LHCN-M2 (cell line): ENCODE measurements at places on chromosomes 4 and X. TPM values are rescaled to one million over a fixed set of nuclear protein-coding genes. Genes with fewer than 3 reads are reported as not detected.

- DNase-seq, result peak; percentile 26
These were observed 558.2 kb downstream of the ZNF674 start for GRCh38 chrX:45986971-45987370.

- DNase-seq, result no peak
These were observed 2185.1 kb upstream of the TENM3 start for GRCh38 chr4:180057891-180058671.

DNA sequence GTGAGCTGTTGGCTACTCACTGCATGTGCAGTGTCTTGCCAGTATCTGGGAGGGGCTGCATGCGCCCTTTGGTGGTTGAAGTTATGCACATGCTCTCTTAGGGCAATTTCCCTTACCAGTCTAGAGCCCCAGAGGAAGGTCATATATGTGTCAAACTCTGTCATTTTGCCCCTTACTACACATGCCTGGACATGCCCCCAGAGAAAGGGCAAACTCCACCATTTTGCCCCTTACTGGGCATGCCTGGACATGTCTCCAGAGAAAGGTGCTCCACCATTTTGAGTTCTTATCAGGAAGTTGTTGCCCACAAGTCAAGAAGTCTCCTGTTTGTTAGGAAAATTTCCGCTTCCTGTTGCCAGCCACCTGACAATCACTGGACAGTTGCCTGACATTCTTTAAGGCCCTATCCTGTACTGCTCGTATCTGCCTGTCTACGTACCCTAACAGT is 56.4 kb upstream of the PLAC8 start:
- peak; percentile 36 for DNase-seq

DNA sequence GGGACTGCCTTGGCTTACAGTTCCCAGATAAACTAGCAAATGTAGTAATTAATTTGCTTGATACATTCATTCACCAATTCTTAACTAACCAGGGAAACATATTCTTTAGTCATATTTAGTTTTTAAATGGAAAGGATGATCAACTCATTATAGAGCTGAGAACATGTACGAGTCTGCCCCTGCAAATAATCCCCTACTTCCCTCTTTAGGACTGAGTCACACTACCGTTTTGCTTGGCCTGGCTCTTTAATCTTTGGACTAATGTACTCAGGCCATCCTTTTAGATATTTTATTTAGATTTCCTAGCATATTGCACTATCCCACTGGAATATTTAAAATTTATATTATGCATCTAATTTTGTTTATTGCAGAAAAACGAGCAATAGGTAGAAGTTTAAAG is 105.5 kb upstream of the LCORL start:
- DNase-seq, result no peak

Gene MSX1
- total RNA-seq, result 12.2 and 13.4 TPM in 2 replicates

DNA sequence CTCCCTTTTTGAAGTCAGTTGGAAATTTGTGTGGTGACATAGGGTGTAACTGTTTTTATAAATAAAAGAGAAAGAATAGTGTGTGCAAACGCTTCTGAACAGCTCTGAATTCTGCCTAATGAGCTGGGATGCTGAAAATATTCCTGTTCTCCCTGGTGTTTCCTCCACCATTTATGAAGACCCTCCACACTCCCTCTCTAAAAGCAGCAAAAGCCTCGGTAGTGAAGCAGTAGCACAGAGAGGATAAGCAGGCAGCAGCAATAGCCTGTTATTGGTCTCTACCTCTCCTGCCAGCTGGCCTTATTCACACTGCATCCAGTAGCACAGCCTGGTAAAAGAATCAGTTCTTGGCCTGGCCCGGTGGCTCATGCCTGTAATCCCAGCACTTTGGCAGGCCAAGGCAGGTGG is 406.1 kb downstream of the IQCM start:
- peak; percentile 63 for DNase-seq

DNA sequence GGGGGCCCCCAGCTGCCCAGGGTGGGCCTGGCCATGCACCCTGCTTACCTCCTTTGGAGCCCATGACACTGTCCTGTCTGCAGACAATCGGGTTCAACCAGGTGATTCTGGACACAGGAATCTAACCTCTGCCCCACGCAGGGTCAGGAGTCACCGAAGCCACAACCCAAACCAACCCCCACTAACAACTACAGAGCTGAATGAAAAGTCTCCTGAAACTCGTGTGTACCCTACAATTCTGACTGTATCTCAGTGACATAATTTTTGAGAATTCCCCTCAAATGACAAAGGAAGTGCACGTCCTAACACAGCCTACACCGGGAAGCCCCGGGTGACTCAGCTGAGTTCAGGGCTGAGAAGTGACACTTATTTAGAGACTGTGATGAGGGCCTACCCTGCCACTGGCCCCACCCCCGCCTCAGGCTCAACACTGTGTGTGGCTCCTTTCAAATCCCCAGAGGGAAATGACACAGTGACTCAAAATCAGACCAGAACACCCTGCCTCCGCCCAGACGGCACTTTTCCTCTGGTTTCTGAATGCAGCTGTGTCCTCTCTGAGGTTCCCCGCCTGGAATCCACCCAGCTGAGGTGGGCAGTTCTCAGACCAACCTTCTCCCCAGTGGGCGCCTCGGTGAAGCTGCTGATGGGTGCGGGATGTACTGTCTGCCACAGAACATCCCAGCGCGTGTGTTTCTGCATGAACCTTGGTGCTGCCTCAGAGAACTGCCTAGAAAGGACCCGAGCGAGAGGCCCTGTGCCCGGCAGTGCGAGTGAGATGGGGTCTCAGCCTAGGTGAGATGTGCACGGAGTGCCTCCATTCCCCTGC is 9.9 kb downstream of the TNIP2 start:
- DNase-seq, result peak; percentile 27

Gene SCRG1
- not detected in 2 replicates for total RNA-seq

Gene PAGE2B
- not detected in 2 replicates for total RNA-seq

GRCh38 chr4:114783215-114783595 is 184.6 kb downstream of the UGT8 start:
- DNase-seq, result no peak

Gene KIAA1210
- total RNA-seq, result not detected in 2 replicates

DNA sequence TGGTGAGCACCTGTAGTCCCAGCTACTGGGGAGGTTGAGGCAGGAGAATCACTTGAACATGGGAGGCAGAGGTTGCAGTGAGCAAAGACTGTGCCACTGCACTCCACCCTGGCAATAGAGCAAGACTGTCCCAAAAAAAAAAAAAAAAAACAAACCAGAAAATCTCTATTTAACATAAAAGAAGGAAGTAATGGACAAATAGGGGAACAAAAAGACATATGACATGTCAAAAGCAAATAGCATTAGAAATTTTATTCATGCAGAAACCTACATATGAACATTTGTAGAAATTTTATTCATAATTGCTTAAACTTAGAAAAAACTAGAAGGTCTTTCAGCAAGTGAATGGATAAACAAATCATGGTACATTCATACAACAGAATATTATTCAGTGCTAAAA is 97.1 kb upstream of the SH3RF1 start:
- DNase-seq, result no peak

Gene HGFAC
- total RNA-seq, result 0.32 and 0.40 TPM in 2 replicates

DNA sequence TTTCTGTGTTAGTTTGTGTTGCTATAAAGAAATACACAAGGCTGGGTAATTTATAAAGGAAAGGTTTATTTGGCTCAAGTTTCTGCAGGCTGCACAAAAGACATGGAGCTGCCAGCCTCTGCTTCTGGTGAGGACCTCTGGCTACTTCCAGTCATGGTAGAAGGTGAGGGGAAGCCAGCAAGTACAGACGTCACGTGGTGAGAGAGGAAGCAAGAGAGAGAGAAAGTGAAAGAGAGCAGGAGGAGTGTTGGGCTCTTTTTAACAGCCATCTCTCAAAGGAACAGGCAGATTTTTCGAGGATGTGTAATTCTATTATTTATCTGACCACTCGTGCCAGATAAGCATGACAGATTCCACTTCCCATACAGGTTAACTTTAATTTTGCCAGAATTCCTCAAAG is 1199.1 kb downstream of the ADGRL3 start:
- no peak for DNase-seq

- DNase-seq, result no peak
These were observed 86.2 kb upstream of the TSPAN5 start for GRCh38 chr4:98744372-98745150.

DNA sequence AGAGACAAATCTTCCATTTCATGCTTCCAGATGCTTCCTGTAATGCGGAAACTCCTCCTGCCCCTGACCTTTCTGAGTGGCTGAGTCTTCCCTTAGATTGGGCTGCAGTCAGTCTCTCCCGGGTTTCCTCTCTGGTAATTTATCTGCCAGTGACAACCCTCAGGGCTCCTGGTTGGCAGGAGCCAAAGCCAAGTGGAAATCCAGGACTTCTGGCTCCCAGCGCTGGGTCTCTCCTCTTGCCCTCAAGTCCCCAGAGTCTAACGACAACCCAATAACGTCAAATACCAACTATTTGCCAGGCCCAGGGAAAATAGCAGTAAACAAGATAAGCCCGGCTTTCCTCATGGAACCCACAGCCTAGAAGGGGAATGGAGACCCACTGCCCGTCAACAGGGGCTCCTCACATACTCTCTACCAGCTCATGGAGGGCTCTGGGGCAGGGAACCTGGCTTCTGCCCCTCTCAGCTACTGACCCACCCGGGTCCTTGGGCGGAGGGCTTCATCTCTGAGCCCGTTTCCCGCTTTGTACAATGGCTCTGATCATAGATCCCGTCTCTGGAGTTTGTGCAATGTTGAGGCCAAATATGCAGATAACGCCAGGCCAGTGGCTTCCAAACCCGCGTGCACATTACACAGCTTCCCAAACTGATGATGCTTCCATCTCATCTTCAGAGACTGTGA is 1.1 kb upstream of the TBC1D14 start:
- DNase-seq, result no peak

Gene SULT1E1
- total RNA-seq, result not detected in 2 replicates

DNA sequence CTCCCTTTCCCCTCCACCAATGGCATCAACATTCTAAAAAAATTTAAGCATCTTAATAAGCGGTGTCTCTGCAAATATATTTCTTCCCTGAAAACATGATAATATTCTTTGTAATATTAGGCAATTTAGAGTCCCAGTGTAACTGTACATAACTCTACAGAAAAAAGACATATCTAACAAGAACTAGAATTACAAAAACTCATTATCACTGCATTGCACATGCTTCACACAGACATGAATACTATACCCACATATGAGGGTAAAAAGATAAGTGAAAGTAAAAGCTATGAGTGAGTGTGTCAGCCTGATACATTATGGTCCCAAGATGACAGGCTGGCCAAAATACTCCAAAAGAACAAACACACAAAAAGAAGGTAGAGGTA is 2.4 kb upstream of the FGB start:
- DNase-seq, result no peak

Gene FAM47E
- total RNA-seq, result 0.11 and 0.19 TPM in 2 replicates

Gene IGBP1
- total RNA-seq, result 38.7 and 39.6 TPM in 2 replicates

Gene L1CAM
- 0.29 and 2.1 TPM in 2 replicates for total RNA-seq

DNA sequence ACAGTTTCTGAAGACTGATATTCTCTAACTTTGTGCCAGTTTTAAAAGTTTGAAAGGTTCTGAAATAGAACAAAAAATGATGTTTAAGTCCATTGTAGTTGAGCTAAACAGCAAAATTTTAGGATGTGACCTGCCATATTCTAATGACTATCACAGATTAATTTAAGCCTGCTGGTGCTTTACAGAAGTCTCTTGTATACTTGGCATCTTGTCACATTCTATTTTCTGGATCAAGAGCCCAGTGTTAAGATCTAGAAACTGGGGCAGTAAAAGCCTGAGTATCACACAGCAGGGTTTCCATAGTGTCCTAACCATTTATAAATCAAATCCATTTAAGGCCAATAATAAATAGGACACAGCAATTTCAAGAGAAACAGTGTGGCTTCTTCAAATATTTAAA is 12.4 kb downstream of the FSTL5 start:
- no peak for DNase-seq
